ENCODE measurements at places on chromosomes 6 and 20.

DNA sequence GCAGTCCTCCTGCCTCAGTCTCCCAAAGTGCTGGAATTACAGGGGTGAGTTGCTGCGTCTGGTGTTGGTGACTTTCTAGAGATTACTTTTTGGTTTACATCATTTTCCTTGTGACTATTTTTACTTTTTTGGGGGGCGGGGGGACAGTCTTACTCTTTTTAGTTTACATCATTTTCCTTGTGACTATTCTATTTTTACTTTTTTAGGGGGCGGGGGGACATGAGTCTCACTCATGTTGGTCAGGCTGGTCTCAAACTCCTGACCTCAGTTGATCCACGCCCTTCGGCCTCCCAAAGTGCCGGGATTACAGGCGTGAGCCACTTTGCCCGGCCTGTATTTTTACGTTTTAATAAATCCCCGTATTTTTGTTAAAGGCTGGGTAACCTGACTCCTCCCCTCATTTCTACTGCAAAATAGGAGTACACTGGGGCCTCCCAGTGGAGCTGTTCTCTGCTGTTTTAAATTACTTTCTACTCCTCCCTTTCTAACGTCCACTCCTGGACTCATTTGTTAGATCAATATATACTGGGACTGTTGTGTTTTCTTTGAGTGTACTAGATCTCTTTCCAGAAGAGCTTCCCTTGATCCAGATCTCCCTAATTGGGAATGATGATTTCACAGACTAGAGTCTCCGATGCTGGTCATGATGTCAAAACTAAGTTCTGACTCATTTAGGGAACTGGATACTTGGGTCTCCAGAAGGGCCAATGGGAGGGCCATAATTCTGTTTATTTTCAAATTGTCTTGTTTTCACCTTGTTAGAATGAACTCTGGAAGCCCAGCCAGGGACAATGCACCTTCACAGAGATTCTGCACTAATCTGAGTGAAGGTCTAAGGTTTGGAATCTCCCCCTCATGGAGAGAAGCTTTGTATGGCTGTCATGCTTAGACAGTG lies 9.2 kb downstream of the HSPA1B start:
- no peak for DNase-seq

- DNase-seq, result no peak
Observed at GRCh38 chr20:39799366-39799965, 837.3 kb downstream of the DHX35 start.

DNA sequence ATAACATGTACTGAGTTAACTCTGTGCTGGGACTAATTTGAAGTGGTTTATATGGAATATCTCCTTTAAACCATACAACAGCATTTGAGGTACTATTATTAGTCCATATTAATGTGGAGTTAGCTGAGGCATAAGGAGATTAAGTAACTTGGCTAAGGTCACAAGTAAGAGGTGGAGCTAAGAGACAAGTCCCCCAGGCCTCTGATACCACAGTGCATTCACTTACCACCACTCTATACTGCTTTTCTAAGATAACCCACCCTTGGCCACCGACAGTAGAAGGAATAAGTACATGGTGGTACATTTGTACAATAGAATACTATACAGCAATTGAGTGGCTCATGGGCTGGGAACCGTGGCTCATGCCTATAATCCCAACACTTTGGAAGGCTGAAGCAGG lies 16.4 kb upstream of the TTPAL start:
- DNase-seq, result no peak

- peak; percentile 71 for DNase-seq
Observed at GRCh38 chr6:37512400-37513011, 12.8 kb upstream of the CCDC167 start.

DNA sequence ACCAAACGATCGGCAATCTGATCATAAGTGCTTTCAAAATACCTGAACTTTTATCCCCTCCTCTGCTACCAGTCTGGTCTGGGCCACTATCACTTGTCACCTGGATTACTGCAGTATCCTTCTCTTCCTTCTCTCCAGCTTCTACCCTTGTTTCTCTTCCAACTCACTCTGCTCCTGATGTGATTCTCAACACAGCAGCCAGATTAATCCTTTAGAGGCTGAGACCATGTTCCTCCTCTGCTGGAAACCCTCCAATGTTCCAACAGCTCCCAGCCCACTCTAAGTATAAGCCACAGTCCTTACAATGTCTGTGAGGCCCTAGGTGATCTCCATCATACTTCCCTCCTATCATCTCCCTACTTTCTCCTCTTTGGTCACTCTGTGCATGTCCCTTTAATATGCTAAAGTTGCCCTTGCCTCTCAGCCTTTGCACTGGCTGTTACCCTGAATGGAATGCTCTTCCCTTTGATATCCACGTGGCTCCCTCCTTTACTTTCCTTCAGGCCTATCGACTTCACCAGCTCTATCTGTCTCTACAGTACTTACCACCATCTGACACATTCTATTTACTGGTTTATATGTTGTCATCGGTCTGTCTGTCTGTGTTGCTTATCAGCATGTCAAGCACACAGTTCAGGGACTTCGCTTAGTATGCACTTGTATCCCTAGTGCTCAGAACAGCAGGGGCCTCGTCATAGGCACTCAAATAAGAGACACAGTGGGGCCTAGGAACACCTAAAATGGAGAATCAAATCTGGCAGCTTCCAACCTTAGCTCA lies 35.0 kb upstream of the RNF24 start:
- no peak for DNase-seq

DNA sequence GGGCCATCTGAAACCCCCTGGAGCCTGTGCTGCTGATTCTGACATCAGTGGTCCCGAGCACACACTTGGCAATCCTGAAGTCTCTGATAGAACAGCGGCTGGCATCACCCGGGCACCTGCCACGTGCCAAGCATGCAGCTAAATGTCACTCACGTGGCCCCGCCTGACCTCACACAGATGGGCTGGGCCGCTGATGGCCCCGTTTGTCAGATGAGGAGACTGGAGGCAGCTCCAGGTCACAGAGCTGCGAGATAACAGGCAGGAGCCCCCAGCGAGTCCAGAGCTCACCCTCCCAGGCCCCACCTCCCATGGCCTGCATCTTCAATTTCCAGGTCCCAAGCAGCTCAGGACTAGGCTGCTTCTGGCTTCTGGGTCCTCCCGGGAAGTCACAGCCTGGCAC lies 67.2 kb downstream of the YTHDF1 start:
- DNase-seq, result no peak

DNA sequence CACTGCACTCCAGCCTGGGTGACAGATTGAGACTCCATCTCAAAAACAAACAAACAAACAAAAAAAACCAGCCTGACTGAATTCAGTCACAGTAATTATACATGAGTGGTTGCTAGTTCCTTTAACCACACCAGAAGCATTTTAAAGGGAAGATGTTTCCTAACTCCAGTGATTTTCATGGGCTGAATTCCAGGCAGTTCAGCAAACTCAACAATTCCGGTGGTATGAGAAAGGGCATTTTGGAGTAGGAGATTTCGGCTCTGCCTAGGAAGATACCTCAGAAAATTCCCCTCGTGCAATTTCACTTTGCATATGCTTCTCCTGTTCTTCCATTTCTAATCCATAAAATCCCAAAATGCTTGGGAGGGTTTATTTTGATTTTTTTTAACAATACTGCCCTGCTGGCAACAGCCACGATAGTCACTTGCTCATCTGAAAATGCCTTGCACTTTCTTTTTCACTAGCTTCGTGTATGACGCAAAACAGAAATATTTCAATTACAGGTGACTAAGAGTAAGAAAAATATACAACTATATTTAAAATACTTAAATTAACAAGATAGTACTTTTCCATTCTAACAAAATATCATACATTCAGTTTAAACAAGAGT lies 48.3 kb upstream of the IPCEF1 start:
- DNase-seq, result no peak

DNA sequence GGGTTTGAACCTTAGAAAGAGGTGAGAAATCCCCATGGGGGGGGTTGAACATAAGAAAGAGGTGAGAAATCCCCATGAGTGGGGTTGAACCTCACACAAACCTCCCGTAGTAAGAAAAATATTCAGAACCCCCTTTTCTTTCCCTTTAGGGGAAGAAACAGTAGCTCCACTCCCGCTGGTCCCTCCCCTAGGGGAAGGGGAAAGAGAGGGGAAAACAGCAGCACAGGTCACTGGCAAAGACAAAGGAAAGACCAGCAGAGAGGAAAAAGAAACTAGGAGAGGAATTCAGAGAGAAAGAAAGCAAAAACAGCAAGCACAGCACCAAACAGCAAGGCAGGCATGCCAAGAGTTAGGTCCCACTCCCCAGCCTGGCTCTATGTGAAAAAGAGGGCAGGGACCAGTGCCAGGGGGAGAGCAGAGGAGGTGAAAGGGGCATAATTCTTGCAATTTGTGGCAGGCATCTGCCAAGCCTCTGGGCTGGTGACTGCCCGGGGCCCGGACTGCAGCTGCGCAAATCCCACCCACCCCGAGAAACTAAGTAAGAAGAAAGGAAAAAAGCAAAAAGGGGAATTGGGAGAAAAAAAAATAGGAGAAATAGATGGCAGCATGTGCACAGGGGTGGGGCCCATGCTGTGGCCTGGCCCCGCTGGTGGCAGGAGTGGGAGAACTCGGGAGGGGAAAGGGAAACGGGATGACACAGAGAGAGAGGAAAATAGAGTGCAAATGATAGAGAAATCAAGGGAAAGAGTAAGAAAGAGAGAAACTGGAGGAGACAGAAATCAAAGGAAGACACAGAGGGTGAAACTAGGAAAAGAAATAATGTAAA lies 15.1 kb upstream of the GOPC start:
- DNase-seq, result no peak

- DNase-seq, result no peak
Observed at GRCh38 chr6:132219901-132220300, 181.4 kb downstream of the MOXD1 start.

DNA sequence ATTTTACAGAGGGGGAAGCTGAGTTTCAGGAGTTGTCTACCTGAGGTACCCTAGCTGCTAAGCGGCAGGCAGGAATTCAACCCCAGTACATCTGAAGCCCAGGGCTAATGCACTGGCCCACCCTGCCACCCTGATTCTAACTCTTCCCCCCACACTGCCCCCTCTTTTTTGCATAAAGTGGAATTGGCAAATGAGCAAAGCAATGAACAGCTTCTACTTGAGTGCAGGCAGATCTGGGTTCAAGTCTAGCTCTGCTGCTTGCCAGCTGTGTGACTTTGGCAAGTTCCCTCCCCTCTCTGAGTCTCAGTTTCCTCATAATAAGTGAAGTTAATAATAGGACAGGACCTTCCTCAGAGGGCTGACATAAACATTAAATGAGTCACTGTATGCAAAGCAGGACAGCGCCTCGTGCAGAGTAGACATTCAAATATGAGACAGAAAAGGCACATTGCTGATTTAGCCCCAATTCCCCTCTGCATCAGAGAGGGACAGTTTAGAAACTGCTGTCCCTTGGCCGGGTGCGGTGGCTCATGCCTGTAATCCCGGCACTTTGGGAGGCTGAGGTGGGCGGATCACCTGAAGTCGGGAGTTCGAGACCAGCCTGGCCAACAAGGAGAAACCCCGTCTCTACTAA lies 4.7 kb downstream of the ADA start:
- DNase-seq, result no peak

DNA sequence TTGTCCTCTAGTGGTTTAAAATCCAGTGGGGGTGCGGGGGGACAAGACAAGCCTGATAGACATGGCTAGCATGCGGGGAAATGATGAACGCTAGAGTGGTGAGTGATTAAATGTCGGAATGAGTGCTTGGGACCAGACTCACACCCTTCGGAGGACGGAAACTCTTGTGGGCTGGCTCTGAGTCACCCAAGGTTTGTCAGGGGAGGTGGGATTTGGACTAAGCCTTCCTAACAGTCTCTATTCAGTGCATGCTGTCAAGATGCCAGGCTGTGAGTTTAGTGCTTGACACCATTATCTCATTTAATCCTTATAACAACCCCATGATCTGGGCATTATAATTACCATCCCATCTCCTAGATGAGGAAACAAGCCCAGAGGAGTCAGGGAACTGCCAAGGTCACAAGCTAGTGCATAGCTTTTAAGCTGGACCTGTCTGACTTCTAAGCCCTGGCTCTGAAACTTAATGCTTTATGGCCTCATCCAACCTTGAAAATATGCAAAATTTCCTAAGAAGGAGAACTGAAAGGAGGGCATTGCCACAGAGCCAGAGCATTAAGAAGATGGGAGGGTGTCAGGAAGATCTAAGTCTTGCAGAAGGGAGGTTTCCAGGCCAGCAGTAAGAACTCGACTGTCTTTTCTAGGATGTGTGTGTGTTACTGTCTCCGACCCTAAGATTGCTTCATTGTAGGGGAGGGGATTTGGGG lies 168.7 kb upstream of the LRFN2 start:
- DNase-seq, result no peak

DNA sequence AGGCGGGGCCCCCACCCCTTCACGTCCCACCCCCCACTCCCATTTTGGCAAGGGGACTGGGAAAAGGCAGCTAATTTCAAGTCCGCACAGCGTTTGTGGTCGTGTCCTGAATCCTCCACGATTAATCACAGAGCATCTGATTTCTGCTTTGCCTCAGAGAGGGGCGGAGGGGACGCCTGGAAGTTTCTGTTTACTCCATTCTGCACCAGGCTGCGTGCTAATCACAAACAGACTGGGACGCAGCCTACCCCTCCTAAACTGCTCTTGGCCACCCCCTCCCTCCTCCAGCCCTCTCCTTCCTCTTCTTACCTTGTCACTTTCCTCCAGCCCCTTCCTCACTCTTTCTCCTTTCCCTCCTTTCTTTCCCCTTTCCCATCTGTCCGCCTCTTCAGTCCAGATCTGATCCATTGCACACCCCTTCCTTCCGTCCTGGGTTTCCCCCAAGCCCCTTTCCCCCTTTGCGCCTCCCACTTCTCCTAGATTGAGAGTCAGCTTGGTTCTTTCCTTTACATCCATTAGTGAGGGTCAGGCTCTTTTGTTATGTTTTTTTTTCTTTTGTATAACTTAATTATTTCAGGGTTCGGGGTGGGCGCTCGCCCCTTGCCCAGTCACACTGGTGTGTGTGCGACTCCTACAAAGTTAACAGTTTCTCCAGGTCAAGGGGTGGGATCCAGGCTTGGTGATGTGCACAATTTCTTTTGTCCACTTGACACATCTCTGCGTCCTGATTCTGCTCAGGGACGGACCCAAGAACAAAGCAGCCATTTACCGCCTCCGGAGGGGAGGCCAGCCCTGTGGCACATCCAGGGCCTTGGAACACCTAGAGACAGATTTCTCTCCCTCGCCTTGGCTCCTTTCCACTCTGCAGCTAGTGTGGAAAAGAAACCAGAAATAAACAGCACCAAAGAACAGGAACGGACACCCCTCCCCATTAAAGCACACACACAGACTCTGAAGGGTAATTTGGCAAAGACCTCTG lies 520 bp upstream of the RIPOR3 start:
- DNase-seq, result no peak

DNA sequence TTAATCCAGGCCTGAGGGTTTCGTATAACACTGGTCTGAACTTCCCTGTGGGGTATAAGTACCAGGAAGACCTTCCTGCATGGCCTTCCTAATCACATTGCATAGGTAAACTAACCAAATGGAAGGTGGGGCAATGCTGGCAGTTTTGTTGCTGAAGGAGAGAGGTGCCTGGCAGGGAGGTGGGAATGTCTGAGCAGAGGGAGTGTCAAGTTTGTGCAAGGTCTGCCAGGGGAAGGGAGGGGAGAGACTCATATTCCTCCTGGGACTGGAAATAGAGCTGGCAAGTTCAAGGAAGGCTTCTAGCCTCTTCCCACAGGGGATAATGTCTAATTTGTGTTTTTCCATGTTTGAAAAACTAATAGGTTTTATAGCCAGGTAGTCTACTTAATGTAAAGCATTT lies 70.6 kb downstream of the HDDC2 start:
- DNase-seq, result no peak
